ENCODE measurements at places on chromosomes 16 and 17.

DNA sequence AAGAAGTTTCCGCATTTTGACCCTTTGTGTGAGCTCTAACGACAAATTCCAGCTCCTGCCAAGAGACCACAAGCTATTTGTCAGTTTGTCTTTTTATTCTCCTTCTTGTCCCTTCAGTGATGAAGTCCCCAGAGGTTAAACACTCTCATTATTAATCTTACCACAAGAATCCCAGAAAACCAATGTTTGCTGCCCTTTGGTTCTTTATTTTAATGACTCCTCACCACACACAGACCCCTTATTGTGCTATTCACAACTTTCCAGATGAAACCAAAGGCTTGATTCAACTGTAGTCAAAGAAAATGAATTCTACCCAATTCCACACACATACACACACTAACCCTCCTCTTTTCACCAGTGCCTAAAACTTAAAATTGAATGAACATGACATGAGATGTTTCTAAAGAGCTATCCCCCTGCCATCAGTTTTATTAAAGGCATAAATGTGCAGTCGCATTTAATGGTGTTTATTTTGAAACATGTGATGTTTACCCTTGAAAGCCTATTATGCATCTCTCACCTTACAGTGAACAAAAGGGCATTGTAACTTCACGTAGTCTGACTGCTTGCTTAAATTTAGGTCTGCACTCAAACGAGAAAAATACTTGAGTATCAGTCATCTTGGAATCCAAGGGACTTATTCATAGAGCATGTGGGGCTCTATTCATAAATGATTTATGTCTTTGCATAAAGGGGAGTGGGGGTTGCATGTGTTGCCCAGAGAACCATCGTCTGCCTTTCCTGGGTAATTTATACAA is 44.1 kb downstream of the PCTP start:
- no peak for DNase-seq

DNA sequence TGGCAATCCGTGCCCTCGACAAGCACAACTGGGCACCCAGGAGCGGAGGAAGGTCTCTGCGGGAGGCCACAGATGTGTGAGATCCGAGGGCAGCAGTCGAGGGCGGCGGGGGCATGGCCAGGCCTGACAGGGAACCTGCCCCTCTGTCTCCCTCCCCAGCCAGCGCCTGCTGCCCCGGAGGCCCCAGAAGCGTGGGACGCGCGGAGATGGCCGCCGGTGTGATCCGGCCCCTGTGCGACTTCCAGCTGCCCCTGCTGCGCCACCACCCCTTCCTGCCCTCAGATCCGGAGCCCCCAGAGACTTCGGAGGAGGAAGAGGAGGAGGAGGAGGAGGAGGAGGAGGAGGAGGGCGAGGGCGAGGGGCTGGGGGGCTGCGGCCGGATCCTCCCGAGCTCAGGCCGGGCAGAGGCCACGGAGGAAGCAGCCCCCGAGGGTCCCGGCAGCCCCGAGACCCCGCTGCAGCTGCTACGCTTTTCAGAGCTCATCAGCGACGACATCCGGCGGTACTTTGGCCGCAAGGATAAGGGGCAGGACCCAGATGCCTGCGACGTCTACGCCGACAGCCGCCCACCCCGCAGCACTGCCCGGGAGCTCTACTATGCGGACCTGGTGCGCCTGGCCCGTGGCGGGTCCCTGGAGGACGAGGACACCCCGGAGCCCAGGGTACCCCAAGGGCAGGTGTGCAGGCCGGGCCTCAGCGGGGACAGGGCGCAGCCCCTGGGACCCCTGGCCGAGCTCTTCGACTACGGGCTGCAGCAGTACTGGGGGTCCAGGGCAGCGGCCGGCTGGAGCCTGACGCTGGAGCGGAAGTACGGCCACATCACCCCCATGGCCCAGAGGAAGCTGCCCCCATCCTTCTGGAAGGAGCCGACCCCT is 1.7 kb downstream of the PERCC1 start:
- DNase-seq, result no peak

DNA sequence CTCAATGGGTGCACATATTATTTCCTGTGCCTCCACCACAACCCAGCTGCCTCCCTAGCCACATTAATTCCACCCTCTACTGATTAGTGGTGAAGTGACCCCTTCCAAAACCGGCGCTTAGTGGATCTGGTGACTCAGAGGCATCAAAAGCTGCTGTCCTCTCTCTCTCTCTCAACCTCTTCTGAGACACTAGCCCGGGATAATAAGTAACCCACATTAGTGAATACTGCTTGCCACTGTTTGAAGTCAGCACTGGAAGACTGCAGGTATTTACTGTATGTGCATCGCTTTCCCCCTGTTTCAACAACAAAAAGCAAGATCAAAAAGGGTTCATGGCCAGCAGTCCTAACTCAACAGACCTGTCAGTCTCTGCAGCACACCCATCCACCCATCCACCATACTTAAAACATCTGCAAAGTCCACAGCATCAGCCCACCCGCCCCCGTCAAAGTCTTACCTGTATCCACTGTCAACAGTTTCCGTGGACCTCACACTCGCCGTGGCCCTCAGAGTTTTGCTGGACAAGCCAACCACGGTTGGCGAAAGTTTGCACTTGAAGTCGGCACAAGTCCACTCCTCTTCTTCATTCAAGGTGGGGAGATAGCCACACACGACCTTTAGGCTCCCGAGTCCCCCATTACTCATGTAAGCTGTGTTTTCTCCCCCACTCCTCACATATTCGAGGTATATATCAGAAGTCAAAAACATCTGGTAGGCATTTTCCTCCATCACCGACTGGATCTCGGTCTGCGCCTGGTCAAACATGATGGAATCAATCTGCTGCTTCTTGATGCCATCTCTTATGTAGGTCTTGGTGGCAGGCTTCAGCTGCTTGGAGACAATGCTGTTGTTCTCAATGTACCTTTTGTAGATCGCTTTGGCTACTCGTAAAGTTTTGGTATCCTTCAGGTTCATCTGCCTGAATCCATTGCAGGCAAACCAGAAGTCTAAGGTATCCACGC is 3.8 kb downstream of the AXIN2 start:
- no peak for DNase-seq

DNA sequence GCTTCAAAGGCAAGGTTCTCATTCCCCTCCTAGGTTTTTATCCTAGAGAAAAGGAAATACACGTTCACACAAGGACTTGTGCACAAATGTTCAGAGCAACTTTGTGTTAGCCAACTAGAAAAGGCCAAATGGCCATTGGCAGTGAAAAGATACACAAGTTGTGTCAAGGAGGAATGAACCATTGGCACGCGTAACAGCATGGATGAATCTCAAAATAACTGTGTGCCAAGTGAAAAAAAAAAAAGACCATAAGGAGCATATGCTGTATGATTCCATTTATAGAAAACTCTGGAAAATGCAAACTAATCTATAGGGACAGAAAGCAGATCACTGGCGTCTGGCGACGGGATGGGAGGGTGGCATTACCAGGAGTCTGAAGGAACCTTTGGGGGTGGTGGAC is 333.8 kb downstream of the SNX29 start:
- DNase-seq, result no peak

DNA sequence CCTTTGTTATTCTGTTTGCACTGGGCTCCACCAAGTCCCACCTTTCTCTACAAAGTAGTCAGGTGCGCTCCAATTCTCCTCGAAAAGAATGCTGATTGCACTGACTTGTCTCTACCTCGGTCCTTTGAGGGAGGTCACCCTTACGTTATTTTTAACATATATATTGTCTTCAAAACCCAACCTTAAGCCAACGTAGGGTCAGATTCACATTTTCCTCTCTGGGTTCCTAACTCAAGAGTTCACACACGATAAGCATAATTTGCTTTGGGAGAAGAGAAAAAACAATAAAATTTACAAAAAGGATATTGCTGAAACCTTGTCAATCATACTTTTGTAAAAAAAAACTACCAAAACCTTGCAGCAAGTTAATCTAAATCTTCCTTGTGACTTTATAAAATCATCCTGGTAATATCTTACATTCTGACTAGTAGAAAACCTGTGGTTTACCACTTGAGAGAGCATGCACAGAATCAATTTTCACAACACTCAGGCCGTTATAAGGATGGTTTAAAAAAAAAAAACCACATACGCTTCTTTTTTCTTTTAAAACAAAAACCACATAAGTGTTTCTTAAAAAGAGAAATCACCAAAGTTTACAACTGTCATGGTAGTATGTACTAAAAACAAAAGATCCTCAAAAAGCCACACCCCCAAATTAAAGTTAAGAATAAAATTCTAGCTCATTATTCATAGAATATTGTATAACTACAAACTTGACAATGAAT is 72.2 kb upstream of the TRAP1 start:
- DNase-seq, result no peak

DNA sequence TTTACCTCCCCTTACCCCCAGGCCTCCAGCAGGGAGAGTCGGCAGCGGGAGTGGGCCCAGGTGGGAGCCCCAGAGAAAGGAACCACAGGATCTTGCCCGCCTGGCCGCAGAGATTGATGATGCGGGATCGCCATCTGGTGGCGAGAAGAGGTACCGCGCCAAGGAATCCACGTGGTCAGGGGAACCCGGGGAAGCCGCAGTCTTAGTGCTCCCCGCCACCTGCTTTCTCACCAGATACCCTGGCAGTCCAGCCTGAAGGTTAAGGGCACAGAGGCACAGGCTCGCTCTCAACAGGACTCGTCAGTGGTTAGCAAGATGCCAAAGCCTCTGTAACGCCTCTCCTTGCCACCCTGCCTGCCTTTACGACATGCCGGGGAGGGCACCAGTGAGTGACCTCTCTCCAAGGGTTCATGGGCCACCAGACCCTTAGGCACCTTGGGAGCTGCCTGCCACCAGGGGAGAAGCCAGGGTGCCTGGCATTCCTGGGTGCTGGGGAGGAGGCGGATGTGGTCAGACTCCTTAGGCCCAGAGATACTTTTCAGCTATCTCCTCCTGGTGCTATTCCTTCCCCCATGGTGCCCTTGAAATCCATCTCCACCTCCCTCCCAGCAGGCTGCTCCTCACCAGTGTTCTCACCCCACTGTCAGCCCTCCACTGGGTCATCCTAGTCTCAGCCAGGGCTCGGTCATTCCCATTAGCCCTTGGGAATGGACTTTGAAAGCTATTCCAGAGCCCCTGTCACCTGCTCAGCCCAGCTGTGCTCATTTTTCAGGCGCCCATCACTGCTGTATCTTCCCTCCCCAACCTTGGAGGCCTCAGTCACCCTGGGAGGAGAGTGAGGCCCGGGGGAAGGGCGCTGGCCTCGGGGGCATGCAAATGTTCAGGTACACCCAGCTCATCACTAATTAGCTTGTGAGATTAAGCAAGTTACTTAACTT is 5.5 kb upstream of the RHBDF2 start:
- peak; percentile 84 for DNase-seq

DNA sequence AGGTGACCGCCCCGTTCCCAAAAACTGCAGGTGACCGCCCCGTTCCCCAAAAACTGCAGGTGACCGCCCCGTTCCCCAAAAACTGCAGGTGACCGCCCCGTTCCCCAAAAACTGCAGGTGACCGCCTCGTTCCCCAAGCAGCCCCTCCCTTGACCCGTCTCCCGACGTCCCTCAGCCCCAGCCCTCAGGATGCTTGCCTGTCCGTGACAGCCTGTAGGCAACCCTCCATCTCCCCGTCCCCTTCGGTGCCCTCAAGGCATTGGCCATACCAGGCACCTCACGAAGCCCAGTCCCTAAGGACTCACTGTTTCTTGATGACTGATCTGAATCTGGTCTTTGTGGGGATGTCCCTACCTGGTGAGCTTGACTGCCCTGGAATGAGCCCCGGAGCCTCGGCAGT is 25.1 kb downstream of the SGSM2 start:
- no peak for DNase-seq

GRCh38 chr17:82228278-82228841 is 482 bp upstream of the SLC16A3 start:
- DNase-seq, result peak; percentile 42

DNA sequence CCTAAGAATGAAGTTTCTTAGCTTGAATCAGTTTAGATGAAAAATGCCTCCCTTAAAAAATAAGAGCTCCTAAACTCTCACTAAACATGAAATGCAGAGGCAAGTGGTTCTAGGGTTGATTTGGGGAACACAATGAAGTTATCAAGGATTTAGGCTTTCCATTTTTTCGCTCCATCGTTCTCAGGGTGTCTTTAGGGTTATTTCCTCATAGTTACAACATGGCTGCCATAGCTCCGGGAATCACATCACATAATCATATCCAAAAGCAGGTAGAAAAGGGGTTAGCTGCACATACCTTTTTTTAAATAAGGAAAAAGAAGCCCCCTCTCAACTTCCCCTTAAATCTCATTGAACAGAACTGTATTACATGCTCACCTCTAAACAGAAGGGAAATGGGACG is 21.4 kb downstream of the ZP2 start:
- DNase-seq, result no peak

DNA sequence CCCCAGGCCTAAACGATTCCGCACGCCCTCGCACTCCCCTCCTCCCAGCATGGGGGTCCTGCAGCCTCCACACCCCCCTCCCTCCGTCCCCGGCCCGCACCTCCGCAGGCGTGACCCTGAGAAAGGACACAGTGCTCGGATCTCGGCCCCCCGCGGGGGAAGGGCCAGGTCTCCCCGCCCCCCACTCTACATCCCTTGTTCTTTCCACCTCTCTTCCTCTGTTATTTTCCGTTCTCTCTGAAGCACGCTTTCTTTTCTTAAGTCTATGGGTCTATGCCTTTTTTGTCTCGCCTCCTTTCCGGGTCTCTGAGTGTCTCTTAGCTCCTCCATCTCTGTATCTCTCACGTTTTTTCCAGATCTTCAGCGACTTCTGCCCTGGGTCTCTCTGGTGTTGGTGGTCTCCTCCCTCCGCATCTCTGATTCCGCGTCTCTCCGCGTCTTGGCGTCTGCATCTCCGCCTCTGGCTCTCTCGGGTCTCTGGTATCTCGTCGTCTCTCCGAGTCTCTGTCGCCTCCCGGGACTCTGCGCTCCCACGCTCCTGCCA is 2.1 kb upstream of the HES7 start:
- DNase-seq, result no peak

DNA sequence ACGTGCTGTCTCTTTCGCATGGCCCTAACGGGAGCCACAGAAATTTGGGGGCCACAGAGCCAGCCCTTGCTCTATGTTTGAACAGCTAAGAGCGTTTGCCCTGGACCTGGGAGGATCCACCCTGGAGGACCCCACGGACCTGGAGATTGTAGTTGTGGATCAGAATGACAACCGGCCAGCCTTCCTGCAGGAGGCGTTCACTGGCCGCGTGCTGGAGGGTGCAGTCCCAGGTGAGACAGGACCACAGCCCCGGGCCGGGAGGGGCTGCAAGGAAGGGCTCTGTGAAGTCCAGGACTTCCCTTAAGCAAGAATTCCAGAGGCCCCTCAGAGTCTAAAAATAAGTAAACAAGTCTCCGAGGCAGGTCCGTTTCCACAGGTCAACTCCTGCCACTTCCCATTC is 11.9 kb downstream of the CDH15 start:
- DNase-seq, result no peak

DNA sequence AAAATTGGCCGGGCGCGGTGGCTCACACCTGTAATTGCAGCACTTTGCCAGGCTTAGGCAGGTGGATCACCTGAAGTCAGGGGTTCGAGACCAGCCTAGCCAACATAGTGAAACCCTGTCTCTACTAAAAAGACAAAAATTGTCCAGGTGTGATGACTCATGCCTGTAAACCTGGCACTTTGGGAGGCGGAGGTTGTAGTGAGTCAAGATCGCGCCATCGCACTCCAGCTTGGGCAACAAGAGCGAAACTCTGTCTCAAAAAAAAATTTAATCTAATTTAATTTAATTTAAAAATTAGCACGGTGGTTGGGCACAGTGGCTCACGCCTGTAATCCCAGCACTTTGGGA is 1.6 kb upstream of the HBQ1 start:
- DNase-seq, result no peak

Data from activated T-cell treated with anti-CD3 and anti-CD28 coated beads for 1 hour (primary cell).